ENCODE measurements at places on chromosomes 16 and 17.
A peak's percentile ranks its signal among the peaks of the same experiment; 100 is the strongest.

GRCh38 chr16:19808061-19808641, 76.5 kb downstream of the GPRC5B start:
- no peak for DNase-seq

DNA sequence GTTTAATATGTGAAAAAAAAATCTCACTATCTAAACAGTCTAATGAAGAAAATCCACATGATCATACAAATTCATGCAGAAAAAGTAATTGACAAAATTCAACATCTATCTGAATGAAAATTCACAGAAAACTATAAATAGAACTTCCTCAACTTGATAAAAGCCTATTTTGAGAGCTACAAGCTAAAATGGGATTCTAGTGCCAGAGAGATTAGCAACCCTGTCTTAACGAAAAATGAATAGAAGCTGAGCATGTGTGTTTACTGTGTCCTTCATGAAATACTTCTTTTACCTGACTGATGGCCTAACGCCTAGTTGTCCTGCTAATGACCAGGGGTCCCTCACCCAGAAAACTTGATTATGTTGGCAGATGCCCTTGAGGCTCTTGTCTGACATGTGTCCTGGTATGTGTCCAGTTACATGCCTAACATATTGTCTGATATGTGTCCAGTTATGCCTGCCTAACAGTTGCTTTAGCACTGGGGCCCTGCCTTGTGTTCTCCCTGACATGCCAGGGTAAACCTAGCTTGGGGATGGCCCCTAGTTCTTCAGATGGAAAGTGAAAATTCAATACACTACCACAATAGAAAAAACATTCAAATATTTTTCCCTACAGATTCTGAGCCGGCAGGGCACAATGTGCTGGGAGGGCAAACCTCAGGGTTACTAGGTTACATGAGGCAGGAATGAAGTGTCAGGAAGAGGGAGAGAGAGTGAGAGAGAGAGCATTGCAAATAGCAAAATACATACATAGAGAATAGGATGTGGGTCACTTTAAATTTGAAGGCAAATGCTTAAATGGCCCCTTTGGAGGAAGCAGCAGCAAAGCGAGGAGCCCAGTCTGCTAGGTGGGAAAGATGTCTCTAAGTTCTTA, 834.0 kb downstream of the CDH11 start:
- DNase-seq = no peak

DNA sequence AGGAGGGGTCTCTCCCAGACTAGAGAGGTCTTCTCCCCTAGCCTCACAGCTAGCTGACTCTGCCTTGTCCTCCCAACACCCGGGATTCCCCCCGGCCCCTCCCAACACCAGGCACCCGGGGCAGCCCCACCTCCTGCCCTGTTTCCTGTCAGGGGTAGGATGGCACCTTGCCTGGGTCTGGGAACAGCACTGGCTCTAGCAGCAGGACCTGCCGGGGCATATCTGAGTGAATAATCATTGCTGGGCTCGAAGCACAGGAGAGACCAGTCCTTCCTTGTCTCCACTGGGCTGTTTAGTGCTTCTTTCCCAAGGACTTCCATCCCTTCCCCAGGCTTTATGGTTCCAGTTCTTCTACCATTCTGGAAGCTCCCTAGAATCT, 25.7 kb downstream of the MINK1 start:
- no peak for DNase-seq

DNA sequence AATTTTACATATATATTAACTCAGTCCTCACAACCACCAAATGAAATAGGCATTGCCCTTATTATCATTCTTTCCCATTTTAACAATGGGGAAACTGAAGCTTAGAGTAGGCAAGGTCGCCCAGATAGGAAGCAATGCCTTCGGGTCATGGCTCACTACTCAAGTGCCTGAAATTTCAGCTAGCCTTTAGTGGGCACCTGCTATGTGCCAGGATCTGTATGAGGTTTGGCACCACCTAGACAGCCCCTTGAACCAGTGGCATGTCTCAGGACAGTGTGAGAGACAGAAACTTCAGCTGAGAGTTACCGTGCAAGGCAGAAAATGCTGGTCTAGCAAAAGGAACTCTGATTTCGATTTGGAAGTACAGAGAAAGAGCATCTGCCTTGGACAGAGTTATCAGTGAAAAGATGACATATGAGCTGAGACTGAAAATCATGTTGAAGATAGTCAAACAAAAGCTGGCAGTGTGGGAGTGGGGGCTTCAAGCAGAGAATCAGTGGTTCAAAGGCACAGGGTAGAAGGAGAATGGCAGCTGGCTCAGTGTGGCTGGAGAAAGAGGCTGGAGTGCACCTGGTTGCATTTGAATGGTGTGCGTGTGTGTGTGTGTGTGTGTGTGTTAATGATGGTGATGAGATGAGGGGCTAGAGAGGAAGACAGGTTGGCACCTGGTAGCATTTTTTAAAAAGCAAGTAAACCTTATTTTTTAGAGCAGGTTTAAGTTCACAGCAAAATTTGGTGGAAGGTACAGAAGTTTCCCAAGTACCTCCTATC, 29.1 kb downstream of the CDH13 start:
- no peak for DNase-seq

GRCh38 chr17:40433551-40434415, 9.5 kb upstream of the IGFBP4 start:
- no peak for DNase-seq

DNA sequence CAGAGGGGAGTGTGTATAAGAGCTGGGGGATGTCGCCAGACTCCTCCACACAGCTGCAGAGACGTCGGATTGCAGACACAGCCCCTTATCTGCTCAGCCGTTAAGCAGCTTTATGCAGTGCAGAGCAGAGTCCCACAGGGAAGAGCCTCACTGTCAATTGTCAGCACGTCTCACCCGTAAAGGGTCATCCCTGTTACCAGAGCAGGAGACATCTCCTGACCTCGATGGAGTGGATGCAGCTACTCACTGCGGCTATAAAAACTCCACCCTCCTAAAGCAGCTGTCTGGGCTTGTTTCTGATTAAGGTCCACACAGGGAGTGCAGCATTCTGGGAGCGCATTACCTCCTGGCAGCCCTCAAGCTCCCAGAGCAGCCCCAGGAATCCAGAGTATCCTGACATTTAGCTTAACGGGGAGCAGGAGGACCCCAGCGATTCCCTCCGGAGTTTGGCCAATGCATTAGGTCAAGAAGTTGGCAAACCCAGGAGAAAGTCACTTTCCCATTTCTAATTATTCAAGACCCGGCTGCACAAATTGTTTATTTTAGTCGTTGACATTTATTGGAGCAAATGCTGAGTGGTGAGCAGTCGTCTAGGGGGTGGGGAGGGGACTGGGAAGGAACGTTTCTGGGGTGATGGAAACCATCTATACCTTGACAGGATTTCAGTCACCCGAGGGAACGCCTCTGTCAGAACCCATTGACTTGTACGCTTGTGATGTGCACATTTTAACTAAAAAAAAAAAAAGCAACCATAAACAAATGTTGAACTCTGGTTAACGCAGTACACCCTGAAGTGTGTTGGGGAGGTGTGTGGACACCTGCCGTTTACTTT, 100.0 kb upstream of the ZNF469 start:
- DNase-seq = no peak

- DNase-seq = no peak
Measured at GRCh38 chr17:32426894-32427293, 17.4 kb upstream of the PSMD11 start.

DNA sequence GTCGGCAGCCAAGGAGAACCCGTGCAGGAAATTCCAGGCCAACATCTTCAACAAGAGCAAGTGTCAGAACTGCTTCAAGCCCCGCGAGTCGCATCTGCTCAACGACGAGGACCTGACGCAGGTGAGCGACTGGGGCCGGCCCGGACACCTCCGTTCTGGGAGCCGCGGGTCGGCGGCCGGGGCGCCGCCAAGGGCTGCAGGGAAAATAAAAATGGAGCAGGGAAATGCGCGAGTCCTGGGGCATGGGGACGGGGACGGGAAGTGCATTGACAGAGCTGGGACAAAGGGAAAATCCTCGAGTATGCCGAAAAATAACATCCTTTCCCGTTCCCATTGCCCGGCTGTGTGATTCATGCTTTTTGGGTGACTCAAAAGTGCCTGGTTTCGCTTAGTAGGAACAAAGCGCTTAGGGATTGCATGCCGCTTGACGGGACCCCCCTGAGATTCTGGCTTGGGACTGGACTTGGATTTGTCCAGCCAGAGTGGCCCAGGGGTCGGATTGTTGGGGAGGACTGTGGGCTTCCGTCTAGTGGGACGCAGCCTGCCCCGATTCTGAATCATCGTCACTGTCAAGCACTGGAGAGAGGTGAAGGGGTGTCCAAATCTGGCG, 699 bp downstream of the MPRIP start:
- DNase-seq = peak; percentile 46

GRCh38 chr17:29835435-29836351, 94.3 kb downstream of the SSH2 start:
- DNase-seq = no peak

DNA sequence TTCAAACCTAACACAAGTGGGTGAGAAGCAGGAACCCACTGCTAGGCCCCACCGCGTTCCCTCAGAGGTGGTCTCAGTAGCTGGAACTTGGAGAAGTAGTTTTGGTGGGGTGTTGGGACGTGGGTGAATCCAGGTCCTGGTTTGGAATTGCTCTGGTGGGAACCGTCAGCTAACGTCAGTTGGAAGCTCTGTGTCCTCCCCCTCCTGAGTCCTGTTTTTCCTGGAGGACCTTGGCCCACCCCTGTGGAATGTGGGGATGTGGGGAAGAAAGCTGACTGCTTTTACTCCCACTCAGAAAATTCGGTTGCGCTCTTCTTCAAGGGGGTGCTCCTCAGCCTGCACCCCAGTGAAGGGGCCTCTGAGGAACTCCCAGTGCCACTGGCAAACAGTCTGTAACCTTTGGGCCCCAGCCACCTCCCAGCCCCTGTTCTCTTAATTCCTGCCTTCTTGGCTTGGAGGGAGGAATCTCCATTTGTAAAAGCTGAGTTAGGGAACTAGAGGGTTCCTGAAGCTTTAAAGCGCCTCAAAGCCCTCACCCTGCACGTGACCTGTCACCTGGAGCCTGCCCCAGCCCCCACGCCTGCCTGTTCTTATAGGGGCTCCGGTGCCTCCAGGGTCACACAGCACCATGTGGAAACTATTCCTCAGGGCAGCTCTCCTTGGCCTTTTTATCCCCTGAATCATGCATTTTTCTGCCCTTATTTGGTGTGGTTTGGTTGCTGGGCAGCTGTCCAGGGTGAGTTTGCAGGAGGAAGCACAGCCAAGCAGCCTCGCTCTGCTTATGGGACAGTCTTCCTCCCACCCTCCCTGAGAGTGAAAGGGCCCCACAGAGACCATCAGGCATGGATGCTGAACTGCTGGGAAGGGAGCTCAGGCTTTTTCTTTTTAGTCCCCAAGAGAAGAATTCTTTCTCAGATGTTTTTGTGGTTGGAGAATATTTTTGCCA, 16.2 kb upstream of the NAGLU start:
- DNase-seq = no peak

Measured in T-cell (primary cell).